ENCODE measurements at places on chromosomes 4 and X.

DNA sequence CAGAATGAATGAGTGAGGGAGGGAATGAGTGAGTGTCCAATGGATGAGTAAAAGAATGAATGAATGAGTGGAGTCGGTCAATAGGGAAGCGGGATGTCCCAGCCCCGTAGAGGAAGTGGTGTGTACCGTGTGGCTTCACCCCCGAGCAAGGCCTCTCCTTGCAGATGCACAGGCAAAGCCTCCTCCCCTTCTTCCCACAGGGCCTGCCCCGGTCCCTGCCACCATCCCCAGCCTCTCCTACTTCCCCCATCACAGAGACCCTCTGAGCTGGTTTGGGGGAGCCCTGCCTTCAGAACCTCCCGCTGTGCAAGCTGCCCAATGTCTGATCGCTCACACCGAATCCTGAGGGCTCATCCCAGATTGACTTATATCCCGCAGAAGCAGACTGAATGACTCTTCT lies 13.6 kb downstream of the HTRA3 start:
- no peak for DNase-seq

- no peak for DNase-seq
These were observed 364.5 kb downstream of the MAPK10 start for GRCh38 chr4:85995361-85995760.

- DNase-seq, result peak; percentile 50
These were observed 58.5 kb upstream of the PRDM8 start for GRCh38 chr4:80138551-80139538.

- no peak for DNase-seq
These were observed 15.8 kb downstream of the WDR1 start for GRCh38 chr4:10100734-10101216.

GRCh38 chr4:35066406-35066805 lies 1177.9 kb downstream of the ARAP2 start:
- DNase-seq, result no peak

DNA sequence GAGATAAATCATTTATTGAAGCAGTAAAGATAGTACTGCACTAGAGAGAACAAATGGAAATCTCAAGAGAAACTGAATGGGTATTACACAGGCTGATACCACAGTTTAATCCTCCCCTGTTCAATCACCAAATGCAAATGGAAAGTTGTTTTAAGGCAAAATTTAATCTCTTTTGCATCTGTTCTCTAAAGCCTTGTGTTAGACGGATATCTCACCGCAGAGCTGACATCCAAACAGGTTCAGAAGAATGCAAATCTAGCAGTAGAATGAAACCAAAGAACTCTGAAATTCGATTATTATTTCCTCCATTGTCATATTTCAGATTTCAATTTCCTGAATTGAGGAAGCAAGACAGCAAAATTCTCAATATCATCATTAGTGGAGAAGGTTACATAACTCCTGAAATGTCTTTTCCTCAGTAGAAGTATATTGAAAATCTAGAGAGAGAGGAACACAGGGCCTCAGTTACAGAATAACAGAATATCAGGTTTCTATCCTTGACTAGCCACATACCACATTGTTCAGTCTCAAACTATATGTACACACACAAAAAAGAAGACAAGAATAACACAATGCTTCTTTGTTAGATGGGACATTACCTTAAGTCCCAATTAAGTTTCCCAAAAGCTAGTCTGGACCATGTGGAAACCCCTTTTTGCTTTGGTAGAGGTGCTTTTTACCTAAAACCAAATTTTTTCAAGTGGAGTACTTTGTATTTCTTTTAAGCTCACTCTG lies 94.1 kb upstream of the BANK1 start:
- DNase-seq, result no peak

DNA sequence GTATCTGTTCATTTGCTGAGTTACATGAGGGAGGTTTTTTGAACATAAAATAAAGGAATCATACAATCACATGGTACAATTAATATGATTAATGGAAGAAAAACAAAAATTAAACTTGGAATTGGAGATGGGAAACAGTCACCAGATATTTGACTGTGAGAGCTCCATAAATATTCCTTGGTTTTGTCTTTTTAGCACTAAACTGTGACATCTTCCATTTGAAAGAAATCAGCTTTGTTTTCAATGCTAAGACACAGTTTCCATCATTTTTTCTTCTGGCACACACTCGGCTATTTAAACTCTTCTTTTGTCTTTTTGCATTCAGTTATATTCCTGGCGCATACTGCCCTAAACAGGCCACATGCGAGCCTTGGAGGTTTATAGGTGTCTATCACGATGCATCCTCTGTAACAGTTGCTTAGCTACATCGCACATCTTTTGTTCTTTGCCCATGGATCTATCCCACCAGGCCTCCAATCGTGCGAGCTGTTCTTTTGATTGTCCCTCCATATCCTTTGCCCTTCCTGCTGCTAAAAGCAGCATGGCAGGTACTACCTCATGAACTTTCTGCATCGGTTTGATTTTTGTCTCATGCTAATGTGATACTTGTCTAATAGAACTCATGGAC lies 158.3 kb downstream of the LDB2 start:
- no peak for DNase-seq

- DNase-seq, result no peak
These were observed 155.6 kb downstream of the GBA3 start for GRCh38 chr4:22848332-22848731.

- no peak for DNase-seq
These were observed 650.2 kb downstream of the ZNF674 start for GRCh38 chrX:45894864-45895645.

All from activated CD4-positive, alpha-beta T cell treated with anti-CD3 and anti-CD28 coated beads, Interleukin-2, amount 50 U/mL, for 48 hours (primary cell).